ENCODE measurements at places on chromosomes 6 and 20.
A peak's percentile ranks its signal among the peaks of the same experiment; 100 is the strongest.

DNA sequence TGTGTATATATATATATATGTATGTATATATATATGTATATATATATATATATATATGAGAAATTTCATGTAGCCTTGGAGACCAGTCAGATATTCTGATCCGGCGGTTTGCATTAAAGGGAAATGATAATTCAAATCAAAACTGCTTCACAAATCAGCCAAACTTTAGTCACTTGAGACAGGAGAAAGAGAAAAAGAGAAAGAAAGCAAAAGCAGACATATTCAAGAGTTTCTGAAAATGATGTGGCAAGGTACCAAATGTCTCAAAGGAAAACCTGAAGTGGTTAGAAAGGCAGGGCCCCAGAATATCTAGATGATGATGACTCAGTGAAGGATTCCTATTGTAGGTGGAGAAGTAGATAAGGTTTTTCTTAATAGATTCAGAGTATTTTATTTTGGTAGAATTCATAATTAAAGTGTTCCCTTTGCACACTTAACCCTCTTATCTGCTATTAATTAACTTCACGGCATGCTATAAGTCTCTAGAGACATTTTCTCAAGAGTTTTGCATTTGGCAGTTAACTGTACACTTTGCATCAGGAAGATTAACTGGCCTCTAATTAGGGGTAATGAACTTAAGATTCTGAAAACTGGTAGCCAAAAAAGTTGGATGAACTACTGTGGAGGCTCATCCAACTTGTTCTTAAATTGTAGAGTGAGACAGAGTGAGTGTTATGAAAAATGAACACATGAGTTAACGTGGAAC, 50.1 kb upstream of the ASF1A start:
- DNase-seq: peak; percentile 14

GRCh38 chr20:17358854-17359253, 132.0 kb downstream of the PCSK2 start:
- no peak for DNase-seq

- DNase-seq: no peak
Observed at GRCh38 chr20:13226367-13226766, 5.3 kb downstream of the ISM1 start.

DNA sequence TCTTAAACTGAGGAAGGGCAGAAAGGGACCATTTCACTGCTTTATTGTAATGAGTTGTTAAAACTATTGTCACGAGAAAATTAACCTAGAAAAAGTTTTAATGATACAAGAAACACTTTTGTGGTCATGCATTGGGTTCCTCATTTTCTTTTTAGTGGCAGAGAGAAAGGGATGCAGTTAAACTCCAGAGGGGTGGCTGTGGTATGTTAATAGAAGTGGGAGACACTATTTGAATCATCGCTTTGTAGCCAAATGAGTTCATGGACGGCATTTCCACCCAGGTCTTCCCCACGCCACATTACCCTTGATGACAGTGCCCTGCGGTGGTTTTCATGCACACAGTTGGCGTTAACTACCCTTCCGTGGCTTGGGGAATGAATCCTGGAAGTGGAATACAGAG, 235.6 kb downstream of the PLCB1 start:
- DNase-seq: no peak

GRCh38 chr6:109008537-109009235, 86.0 kb downstream of the SESN1 start:
- DNase-seq: no peak

DNA sequence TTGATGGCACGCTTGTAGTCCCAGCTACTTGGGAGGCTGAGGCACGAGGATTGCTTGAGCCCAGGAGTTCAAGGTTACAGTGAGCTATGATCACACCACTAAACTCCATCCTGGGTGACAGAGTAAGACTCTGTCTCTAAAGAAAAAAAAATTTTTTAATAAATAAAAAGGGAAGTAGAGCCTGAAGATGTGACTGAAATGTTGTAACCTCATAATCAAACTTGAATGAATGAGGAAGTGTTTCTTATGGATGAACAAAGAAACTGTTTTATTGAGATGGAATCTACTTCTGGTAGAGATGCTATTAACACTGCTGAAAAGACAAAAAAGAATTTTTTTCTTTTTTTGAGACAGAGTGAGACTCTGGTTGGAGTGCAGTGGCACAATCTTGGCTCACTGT, 6.7 kb downstream of the MAK start:
- DNase-seq: no peak

- no peak for DNase-seq
Observed at GRCh38 chr6:148851683-148852556, 105.1 kb downstream of the UST start.

- DNase-seq: no peak
Observed at GRCh38 chr6:165889636-165890403, 226.8 kb upstream of the PDE10A start.

DNA sequence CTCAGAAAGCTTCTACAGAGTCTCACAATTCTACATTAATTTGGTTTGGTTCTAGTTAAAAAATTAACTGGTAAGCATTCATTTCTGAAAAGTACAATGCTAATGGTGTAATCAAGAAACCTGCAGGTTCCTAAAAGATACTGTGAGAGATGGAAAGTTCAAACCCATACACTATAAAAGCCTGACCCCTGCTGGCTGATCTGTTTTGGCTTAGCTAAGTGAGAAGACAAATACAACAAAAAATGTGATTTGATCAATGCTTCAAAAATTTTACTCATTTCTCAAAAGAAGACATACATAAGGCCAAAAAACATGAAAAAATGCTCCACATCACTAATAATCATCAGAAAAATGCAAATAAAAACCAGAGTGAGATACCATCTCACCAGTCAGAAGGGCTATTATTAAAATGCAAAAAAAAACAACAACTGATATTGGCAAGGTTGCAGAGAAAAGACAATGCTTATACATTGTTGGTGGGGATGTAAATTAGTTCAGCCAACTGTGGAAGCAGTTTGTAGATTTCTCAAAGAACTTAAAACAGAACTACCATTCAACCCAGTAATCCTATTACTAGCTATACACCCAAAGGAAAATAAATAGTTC, 102.8 kb downstream of the MOXD1 start:
- no peak for DNase-seq

DNA sequence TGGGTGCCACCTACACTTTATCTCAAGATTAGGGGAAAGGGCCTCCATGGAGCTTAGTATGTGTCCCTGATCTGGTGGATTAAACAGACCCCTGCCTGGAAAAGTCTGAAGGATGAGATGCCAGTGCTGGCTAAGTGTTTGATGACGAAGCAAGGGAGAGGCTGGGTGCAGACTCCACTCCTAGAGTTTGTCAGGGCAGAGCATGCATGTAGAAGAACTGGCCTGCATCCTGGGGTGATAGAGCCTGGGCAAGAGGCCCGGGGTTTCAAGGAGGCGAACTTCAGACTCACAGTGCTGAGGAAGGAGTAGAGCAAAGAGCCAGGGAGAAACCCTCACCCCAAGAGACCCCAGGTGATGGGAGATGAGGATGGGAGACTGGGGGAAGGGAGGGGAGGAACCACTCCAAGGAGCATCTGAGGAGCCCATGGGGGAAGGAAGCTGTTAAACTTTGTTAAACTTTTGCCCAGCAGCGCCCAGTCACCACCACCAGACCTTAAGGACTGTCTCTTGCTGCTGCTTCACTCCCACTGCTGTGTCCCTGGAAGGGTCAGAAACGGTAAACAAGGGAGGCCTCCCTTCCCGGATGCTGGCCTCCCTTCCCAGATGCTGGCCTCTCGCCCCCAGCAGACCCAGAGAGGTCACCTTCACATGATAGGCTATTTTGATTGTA, 61.6 kb downstream of the RPRD1B start:
- DNase-seq: no peak

DNA sequence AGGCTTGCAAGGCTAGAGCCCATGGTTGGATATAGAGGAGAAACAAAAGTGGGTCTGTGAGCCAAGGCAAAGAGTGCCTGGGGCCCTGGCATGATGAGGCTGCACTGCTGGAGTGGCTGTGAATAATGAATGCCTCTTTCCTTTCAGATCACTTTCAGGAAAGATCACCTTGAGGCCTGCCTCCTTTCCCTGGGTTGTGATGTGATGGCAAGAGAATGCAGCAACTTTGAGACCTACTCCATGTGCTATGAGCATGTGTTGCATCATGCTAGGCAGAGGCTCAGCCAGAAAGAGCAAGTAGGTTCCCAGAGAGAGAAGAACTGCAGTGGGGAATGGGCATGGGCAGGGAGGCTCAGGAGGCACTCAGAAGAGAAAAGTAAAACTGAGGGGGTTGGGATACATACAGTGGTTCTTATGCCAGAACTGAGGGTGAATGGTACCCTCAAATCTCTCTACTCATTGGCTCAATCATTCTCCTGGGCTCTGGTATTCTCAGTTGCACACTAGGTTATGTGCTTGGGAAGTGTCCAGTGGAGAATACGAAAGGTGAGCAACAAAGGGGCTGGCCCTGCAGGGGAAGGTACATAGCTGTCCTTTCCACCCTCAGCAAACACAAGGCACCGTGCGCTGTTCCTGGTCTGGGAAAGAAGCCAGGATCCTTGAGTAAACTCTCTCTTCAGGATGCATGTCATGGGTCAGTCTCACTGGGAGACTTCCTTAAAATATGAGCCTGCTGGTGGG, 45.9 kb downstream of the CD164 start:
- no peak for DNase-seq

DNA sequence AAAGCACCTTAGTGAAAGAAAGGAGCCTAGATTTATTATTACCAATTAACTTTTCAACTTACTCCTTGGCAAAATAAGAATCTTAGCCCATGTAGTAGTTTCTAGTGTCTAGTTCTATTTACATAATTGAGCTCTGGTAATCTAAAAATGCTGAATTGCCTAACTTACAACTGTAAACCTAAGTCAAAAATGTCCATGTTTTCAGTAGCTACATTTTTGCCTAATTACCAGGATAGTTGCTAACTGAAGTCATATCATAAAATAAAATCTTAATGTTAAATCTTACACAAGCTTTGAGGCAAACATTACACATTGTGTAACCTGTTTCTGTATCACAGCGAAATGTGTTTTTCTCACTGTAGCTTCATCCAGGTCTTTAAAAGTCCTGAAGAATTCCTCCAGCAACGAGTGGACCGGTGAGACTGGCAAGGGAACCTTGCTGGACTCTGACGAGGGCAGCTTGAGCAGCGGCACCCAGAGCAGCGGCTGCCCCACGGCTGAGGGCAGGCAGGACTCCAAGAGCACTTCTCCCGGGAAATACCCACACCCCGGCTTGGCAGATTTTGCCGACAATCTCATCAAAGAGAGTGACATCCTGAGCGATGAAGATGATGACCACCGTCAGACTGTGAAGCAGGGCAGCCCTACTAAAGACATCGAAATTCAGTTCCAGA, 7.6 kb upstream of the CLDN20 start:
- DNase-seq: no peak

DNA sequence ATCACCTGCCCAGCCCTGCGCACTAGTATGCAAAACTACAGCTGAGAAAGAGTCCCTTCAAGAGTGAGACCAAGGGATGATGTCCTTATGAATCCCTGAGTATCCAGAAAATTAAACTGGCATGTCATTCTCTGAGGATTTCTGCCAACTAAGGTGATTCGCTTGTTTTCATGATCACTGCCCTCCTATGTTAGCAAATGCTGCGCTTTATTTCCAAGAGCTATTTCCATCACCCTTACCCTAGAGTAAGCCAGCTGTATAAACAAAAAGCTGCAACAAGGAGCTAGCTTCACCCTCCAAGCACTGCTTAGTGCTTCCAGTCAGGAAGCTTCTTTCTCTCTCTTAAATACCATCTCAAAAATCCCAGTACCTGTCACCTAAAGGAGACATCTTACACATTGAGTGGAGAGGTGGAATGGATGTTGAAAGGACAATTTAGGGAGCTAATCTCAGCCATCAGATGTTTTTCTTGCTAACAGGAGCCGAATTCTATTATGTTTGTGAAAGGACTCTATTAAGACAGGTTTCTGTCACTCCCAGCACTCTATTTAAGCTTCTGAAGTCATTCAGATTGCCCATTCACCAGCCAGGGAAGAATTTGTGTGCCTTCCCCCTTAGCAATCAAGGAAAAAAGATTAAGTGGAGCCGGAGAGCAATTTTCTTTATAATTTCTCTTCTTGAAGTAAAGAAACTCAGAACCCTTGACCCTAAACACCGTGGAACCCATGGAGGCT, 322.2 kb downstream of the NRN1 start:
- no peak for DNase-seq

GRCh38 chr20:64245746-64246595, 9.6 kb upstream of the PCMTD2 start:
- DNase-seq: no peak

- DNase-seq: no peak
Observed at GRCh38 chr20:64156136-64156885, 7.9 kb upstream of the MYT1 start.

GRCh38 chr6:15284743-15285142, 38.9 kb downstream of the JARID2 start:
- DNase-seq: no peak

DNA sequence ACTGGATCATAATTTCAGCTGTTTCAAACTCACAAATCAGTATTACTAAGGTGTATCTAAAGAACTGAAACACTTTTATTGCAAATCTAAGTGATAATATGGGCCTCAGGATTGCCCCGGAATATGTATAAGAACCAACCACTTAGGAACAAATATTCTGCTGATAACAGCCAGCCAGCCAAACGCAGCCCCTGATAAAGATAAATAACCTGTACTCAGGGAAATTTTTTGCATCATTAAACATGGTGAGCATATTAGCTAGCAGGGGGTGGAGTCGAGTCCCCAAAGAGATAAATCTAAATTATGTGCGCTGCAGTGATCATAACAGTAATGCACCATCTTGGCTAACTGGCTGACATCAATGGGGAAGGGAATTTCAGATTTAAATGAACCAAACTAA, 410.2 kb upstream of the MAP3K7 start:
- DNase-seq: no peak

- no peak for DNase-seq
Observed at GRCh38 chr6:116595247-116595646, 21.0 kb upstream of the RSPH4A start.

DNA sequence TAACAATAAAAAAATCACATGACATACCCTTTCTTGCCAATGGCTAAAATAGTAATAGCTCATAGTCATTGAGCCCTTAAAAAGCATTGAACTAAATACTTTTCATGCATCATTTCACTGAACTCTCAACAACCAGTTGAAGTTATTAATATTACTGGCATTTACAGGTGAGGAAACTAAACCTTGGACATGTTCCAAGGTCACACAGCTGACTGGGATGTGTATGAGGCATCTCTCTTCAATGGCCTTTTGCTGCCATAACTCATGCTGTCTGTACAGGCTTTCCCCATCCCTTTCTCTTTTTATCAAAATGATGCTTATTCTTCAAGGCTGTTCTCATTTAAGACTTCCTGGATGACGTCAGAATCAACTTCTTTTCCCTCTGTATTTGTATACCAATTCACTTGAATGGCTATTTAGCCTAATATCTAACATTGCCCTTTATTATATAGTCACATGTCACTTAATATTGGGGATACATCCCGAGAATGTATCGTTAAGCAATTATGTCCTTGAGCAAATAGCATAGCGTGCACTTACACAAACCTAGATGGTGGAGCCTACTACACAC, 476.4 kb downstream of the KIF16B start:
- no peak for DNase-seq

DNA sequence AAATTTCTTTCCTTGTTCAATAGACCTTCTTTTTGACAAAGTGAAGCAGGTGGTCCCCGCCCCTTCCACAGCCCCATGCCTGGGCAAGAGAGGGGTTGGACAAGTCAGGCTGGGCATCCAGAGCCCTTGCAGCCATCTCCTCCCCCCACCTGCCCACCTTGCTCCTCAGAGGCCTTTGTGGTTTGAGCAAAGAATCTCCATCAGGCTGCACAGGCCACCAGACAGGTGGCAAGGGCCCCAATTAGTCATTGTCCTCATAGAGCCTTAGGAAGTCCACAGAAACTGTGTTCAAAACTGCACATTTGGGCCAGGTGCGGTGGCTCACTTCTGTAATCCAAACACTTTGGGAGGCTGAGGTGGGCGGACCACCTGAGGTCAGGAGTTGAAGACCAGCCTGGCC, 1.5 kb upstream of the MAPK13 start:
- DNase-seq: no peak

All from GM18507 (cell line).